ENCODE measurements at places on chromosomes 3 and 15. TPM values are rescaled to one million over a fixed set of nuclear protein-coding genes. Genes with fewer than 3 reads are reported as not detected.

AAGAB gene
- total RNA-seq, result 32.8 TPM

DNA sequence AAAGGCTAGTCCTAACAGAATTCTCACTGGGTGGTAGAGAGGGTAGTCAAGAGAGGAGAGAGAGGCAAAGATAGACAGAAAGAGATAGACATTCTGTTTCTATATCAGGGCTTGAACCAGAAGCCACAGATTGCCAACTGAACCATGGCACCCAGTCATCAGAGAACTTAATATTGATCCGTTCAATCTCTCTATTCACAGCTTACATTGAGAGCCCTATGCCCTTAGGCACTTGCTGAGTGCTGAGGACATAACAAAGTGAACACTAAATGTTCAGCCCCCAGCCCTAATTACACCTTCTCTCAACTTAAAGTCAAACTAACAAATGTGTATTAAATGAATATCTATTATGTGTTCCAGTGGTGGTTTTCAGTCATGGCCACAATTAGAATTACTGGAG lies 124.1 kb downstream of the FILIP1L start:
- H3K4me1 ChIP-seq, result no peaks in the 10 kb centered on the region
- no peaks in the 10 kb centered on the region for H3K36me3 ChIP-seq
- no peaks in the 10 kb centered on the region for H3K27me3 ChIP-seq
- no peak overlapping the region for H3K27ac ChIP-seq

DNA sequence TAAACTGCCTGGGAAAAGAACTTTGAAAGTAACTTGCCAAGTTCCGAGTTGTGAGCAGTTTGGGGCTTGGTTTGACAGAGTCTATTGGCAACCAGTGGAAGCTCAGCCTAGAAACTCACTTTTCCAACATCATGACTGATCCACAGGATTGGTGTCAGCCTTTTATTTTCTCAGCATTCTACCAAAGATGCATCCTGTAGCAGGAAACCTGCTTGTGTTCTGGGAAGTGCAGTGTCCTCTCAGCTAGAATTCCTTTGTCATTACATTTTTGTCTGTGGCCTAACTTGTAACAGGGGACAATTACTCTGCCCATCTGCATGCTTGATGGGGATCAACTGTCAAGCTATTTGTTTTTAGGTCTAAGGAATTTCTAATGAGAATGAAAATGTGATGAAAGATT lies 116.7 kb upstream of the LMOD3 start:
- no peaks in the 10 kb centered on the region for H3K36me3 ChIP-seq
- no peak for DNase-seq
- H3K4me1 ChIP-seq, result peaks cover 12% of the 10 kb centered on the region
- H3K27ac ChIP-seq, result no peak overlapping the region
- H3K4me3 ChIP-seq, result no peak overlapping the region

GRCh38 chr3:107271787-107272387 lies 105.4 kb upstream of the CCDC54 start:
- no peak for DNase-seq
- H3K4me3 ChIP-seq, result no peak overlapping the region
- H3K27ac ChIP-seq, result no peak overlapping the region
- no peaks in the 10 kb centered on the region for H3K36me3 ChIP-seq
- H3K4me1 ChIP-seq, result peaks cover 1% of the 10 kb centered on the region

DNA sequence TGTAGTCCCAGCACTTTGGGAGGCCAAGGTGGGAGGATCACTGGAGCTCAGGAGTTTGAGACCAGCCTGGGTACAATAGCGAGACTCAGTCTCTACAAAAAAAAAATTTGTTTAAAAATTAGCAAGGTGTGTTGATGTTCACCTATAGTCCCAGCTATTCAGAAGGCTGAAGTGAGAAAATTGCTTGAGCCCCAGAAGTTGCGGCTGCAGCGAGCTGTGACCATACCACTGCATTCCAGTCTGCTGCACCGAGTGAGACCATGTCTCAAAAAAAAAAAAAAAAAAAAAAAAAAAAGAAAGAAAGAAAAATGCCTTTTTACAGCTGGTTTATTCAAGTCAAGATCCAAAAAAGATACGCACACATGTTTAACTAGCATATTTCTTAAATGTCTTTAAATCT lies 17.0 kb upstream of the MUC20 start:
- H3K36me3 ChIP-seq, result peaks cover 3% of the 10 kb centered on the region
- H3K4me3 ChIP-seq, result no peak overlapping the region
- no peak for DNase-seq
- H3K27me3 ChIP-seq, result no peaks in the 10 kb centered on the region
- peaks cover 10% of the 10 kb centered on the region for H3K4me1 ChIP-seq
